Neuronal stem cell (in vitro differentiated cells): ENCODE measurements at places on chromosomes 7 and 10.
A peak's percentile ranks its signal among the peaks of the same experiment; 100 is the strongest.

- DNase-seq: no peak
Observed at GRCh38 chr10:104233817-104234216, 1.7 kb upstream of the CFAP43 start.

GRCh38 chr7:1902231-1902855 lies 232.3 kb downstream of the ELFN1 start:
- no peak for DNase-seq

GRCh38 chr10:91745090-91745831 lies 53.0 kb upstream of the TNKS2 start:
- peak; percentile 6 for DNase-seq

DNA sequence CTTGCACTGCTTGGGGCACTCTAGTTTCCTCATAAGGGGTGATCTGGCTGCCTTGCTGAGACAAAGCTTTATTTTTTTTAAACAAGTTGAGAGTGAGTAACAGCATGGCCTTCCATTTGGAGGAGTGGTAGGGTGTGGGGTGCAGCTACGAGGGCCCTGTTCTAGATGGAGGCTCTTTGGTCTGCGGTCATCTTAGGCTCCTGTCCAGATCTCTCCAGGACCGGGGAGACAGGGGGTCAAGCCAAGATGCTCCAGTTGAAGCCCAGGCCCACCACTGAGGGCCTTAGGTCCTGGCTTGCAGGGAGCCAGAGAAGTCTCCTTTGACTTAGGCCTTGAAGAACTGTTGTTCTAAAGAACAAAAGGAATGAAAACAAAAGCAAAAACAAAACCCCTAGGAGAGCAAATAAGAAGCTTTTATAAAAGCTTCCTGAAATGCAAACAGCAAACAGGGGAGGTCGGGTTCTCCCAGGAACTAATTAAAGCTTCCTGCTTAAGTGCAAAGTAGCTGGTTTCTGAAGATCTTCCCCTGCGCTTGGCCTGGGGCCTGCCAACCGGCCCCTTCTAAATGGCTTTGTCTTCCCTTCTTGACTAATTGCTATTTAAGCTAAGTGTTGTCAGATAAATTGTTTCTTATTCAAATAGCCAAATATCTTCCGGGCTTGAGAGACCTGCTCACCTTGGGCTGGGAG lies 259.2 kb downstream of the GLRX3 start:
- no peak for DNase-seq
